ENCODE measurements at places on chromosomes 5 and 9. TPM values are rescaled to one million over a fixed set of nuclear protein-coding genes. Genes with fewer than 3 reads are reported as not detected.

The IRX4 gene
- total RNA-seq = 0.72 TPM

The SLC34A3 gene
- not detected for total RNA-seq

GRCh38 chr5:56523790-56524575, 290.9 kb upstream of the ANKRD55 start:
- H3K27ac ChIP-seq = no peak overlapping the region
- no peak overlapping the region for H3K4me3 ChIP-seq
- DNase-seq = no peak
- no peaks in the 10 kb centered on the region for H3K4me1 ChIP-seq
- no peaks in the 10 kb centered on the region for H3K36me3 ChIP-seq

GRCh38 chr5:134736173-134736812, 2.1 kb upstream of the CAMLG start:
- peaks cover 8% of the 10 kb centered on the region for H3K36me3 ChIP-seq
- no peak overlapping the region for H3K27ac ChIP-seq
- peaks cover 13% of the 10 kb centered on the region for H3K4me1 ChIP-seq
- peaks cover 6% of the 10 kb centered on the region for H3K27me3 ChIP-seq
- H3K4me3 ChIP-seq = no peak overlapping the region

GRCh38 chr5:174323878-174324281, 278.4 kb downstream of the NSG2 start:
- H3K27me3 ChIP-seq = peaks cover 1% of the 10 kb centered on the region
- peak; percentile 50 for DNase-seq
- no peak overlapping the region for H3K27ac ChIP-seq
- H3K4me1 ChIP-seq = peaks cover 4% of the 10 kb centered on the region
- H3K36me3 ChIP-seq = no peaks in the 10 kb centered on the region
- H3K4me3 ChIP-seq = no peak overlapping the region

DNA sequence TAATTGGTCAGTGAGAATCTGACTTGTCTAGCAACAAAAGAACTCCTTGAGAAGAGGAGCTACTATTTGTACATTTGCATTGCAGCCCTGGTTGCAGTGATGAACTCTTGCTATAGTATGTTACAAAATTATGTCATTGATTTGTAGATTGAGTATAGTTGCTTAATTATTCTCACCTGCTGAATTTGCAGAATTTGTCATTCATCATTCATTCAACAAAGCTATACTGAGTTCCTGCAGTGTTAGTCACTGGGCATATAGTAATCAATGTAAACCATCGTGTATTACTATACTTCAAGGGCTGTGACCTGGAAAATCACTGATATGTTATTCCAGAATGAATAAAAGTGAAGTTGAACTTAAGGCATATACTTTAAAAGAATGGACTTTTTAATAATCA, 50.1 kb downstream of the SLC1A3 start:
- no peak overlapping the region for H3K27ac ChIP-seq
- no peak for DNase-seq
- H3K27me3 ChIP-seq = peaks cover 1% of the 10 kb centered on the region
- no peaks in the 10 kb centered on the region for H3K36me3 ChIP-seq

DNA sequence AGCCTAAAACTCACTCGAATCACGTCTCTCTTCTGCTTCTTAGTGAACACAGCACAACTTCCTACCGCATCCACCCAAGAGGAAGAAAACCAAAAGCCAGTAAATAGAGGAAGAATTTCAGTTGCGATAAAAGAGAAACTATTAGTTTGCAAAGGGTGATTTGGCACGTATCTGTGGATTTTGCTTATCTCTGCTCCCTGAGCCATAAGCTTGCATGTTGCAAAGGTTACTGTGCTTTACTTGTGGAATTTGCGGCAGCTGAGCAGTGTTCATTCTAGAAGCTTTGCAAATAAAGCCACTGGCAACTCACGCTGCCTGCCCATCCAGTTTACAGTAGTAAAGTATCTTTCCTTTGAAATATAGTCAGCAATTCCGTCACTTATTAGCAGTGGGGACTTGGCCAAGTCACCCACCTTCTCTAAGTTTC, 149.0 kb upstream of the PCA3 start:
- H3K4me1 ChIP-seq = no peaks in the 10 kb centered on the region
- no peak for DNase-seq
- H3K4me3 ChIP-seq = no peak overlapping the region
- H3K36me3 ChIP-seq = no peaks in the 10 kb centered on the region

GRCh38 chr5:143606043-143606752, 202.7 kb upstream of the NR3C1 start:
- H3K4me1 ChIP-seq = no peaks in the 10 kb centered on the region
- no peaks in the 10 kb centered on the region for H3K36me3 ChIP-seq
- no peak for DNase-seq
- H3K27me3 ChIP-seq = peaks cover 6% of the 10 kb centered on the region
